Suprapubic skin (tissue), 4 donors: ENCODE measurements at places on chromosomes 1 and 21. TPM values are rescaled to one million over a fixed set of nuclear protein-coding genes. Genes with fewer than 3 reads are reported as not detected.

The OVAAL gene
- not detected for total RNA-seq

The TAL1 gene
- 0.34 TPM for total RNA-seq

- H3K4me3 ChIP-seq = no peak overlapping the region
- no peak for DNase-seq
- no peaks in the 10 kb centered on the region for H3K4me1 ChIP-seq
- no peaks in the 10 kb centered on the region for H3K36me3 ChIP-seq
- no peak overlapping the region for H3K27ac ChIP-seq
- no peaks in the 10 kb centered on the region for H3K27me3 ChIP-seq
Observed at GRCh38 chr1:22326372-22326915, 125.2 kb upstream of the ZBTB40 start.

GRCh38 chr21:32523988-32524719, 61.2 kb downstream of the TCP10L start:
- no peaks in the 10 kb centered on the region for H3K36me3 ChIP-seq
- H3K27ac ChIP-seq = peak overlapping the region; percentile 54
- no peaks in the 10 kb centered on the region for H3K27me3 ChIP-seq
- H3K4me3 ChIP-seq = no peak overlapping the region
- H3K4me1 ChIP-seq = peaks cover 21% of the 10 kb centered on the region

- no peaks in the 10 kb centered on the region for H3K36me3 ChIP-seq
- H3K4me1 ChIP-seq = no peaks in the 10 kb centered on the region
- H3K27ac ChIP-seq = no peak overlapping the region
- no peak overlapping the region for H3K4me3 ChIP-seq
- no peak for DNase-seq
Observed at GRCh38 chr1:217891966-217892365, 260.8 kb downstream of the SPATA17 start.

The SLC1A7 gene
- not detected for total RNA-seq

The CRABP2 gene
- 38.4 TPM for total RNA-seq
